H1 (cell line): ENCODE measurements at places on chromosomes 3 and 15.

DNA sequence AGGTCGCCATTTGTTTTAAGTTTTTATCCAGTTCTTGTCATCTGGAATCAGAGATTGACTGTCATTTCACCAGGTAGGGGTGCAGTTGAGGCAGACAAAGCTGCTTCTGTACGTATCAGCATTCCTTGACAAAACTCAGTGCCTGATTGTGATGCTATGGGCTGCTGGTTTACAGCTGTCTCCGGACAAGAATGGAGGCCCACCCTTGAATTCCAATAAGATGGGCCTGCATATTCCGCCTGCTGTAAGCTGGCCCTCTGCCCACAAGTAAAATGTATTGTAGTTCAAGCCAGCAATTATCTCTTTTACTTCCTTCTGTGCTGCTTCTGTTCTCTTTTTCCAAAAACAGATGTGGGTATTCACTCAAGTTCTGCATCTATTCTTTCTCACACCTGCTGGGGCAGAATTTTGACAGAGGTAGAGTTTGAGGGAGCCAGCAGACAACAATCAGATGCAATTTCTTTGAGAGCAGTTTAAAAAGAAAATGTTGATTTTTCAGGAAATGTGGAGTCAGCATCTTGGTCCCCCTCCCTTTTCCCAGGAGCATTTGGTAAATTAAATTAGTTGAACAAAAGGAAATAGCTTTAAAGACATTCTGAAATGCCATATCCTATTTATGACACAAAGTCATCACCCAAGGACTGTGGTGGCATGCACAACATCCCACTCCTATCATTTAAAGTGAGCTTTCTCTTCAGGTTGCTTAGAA, 53.5 kb downstream of the IQCH start:
- H3K27ac ChIP-seq, result no peak overlapping the region
- DNase-seq, result no peak
- H3K27me3 ChIP-seq, result no peaks in the 10 kb centered on the region
- H3K36me3 ChIP-seq, result no peaks in the 10 kb centered on the region

DNA sequence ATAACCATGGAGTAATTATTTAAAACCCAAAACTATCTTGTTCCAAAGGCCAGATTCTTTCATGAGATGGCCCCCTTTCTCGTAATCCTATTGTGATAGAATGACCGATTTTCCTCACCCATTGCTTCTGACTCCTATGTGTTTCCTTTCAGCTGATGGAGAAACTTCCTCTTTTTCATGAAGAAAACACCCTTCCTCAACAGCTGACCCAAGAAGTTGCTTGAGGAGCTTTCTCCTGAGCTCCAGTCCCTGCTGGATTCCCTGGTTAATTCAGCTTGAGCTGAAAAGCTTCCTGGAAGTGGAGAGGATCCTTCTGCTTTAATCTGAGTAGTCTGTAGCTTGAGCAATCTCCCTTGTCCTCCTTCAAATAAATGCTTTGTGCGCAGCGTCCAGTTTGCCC, 75.0 kb downstream of the BFSP2 start:
- H3K27me3 ChIP-seq, result no peaks in the 10 kb centered on the region; the same call in 1 of the 2 replicates
- no peak overlapping the region for H3K4me3 ChIP-seq
- no peak overlapping the region for H3K27ac ChIP-seq
- H3K36me3 ChIP-seq, result no peaks in the 10 kb centered on the region
- H3K4me1 ChIP-seq, result peaks cover 12% of the 10 kb centered on the region
- DNase-seq, result no peak

- no peak for DNase-seq
- no peaks in the 10 kb centered on the region for H3K4me1 ChIP-seq
- H3K27ac ChIP-seq, result no peak overlapping the region
- no peak overlapping the region for H3K4me3 ChIP-seq
Observed at GRCh38 chr3:180467177-180467576, 134.8 kb upstream of the TTC14 start.

- DNase-seq, result no peak
- no peak overlapping the region for H3K27ac ChIP-seq
- H3K4me1 ChIP-seq, result no peaks in the 10 kb centered on the region
- H3K4me3 ChIP-seq, result no peak overlapping the region
Observed at GRCh38 chr3:122233101-122233952, 49.9 kb downstream of the CASR start.
